ENCODE measurements at places on chromosomes 16 and 17.

GRCh38 chr16:86609115-86609514 lies 30.8 kb downstream of the FOXL1 start:
- no peak for DNase-seq

DNA sequence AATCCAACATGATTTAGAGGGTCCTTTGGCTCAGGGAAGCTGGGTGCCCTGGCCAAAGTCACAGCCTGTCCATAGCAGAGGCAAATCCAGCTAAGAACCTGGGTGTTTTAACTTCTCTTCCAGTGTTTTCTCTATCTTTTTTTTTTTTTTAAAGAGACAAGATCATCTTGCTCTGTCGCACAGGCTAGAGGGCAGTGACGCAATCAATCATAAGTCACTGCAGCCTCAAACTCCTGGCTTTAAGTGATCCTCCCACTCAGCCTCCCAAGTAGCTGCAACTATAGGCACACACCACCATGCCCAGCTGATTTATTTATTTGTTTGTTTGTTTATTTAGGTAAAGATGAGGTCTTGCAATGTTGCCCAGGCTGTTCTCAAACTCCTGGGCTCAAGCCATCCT lies 14.8 kb upstream of the GRIN2A start:
- no peak for DNase-seq

- no peak for DNase-seq
These were observed 37.5 kb downstream of the CREBBP start for GRCh38 chr16:3842994-3843393.

DNA sequence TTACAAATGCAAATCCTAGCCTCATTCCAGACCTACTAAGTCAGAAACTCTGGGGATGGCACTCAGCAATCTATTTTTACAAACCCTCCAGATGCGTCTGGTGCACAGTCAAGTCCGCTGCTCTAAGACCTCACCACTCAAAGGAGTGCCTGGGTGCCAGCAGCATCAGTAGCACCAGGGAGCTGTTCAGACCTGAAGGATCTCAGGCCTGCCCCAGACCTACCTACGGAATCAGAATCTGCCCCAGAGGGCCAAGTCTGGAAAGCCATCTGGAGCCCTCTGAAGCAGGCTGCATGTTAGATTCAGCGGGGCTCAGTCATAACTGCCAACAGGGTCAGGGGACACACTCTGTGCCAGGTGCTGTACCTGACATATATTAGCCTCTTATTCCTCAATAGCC lies 17.6 kb downstream of the MEOX1 start:
- no peak for DNase-seq

- DNase-seq, result no peak
These were observed 220.0 kb downstream of the NTN1 start for GRCh38 chr17:9241371-9241712.

Data from stimulated activated CD4-positive, alpha-beta T cell treated with anti-CD3 and anti-CD28 coated beads, TNF-alpha, amount 100 ng/mL, for 24 hours (primary cell).